ENCODE measurements at places on chromosomes 2 and 18.

GRCh38 chr18:58572181-58572580, 56.7 kb downstream of the ALPK2 start:
- no peak for DNase-seq

GRCh38 chr2:85131116-85131515, 2.1 kb upstream of the TCF7L1 start:
- peak; percentile 33 for DNase-seq

DNA sequence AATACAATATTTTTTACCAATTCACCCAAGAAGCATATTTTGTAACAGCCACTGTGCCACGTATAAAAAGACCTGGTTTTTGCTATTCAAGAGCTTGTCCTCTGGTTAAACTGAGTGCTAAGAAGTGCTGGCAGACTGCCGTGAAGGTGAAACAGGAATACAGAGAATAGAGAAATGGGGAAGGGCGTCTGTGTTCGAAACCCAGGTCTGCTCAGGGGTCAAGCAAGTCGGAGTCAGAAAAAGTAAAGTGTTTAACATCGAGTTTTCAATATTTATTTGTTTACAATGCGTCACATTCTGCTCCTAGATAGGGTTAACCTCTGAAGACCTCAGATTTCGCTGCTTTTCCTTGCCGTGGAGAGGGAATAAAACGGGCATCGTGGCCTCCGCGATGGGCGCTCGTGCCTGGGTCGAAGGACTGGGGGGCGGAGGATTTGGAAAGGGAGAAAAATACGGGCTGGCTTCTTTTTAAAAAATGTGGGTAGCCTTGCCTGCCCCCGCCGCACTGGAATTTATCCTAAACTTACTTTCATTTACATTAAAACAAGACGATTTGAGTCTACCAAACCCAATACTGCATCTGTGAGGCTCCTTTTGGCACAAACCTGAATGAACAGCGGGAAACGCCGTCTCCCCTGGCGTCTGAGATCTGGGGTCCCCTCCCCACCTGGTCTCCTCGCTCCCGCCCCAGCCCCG, 1.1 kb upstream of the SNTG2 start:
- no peak for DNase-seq

DNA sequence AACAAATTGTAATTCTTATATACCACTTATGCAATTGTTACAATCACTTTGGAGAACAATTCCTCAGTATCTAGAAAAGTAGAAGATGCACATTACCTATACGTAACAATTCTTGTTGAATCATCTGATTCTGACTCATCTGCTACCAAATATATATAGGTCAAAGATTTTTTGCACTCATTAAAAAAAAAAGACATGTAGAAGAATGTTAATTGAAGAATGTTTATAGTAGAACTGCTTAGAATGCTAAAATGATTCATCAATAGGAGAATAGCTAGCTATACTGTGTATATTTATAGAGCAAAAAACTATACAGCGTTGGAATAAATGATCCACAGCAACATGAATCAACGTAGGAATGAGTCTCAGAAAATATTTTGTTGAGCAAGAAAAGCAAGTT, 29.5 kb upstream of the STAT1 start:
- no peak for DNase-seq

DNA sequence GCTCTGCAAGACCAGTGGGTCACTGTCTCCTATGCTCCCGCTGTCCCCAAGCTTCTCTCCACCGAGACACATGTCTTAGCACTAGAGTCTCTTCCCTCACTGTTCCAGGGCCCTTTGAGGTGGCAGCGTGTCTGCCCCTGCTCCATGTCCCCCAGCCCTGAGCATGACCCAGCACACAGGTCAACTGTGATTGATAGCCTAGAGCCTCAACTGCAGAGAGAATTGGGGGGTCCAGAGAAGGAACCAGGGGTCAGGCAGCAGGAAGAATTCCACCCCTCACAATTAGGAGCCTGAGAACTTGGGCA, 54.6 kb upstream of the ODC1 start:
- no peak for DNase-seq

GRCh38 chr2:209471037-209471436, 47.2 kb downstream of the MAP2 start:
- DNase-seq: no peak

GRCh38 chr2:85704800-85705679, 10.9 kb downstream of the GNLY start:
- DNase-seq: no peak

DNA sequence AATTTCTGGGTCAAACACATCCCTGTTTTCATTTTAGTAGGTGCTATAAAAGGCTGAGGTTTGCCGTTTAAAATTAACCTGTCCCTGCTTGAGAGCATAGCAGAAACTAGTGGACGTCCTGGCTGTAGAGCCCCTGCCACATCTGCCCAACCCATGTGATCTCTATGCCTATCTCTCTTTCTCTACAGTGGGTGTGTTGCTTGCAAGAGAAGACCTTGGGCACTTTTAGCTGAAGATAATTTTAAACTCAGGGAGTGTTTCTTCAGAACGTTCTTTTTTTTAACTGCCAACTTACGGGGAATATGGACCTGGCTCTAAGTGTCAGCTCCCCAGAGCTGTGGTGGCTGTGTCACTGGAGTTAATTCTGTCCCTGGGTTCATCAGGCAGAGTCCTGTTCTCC, 100.6 kb downstream of the NRP2 start:
- DNase-seq: no peak

- no peak for DNase-seq
Observed at GRCh38 chr18:51092117-51092516, 62.1 kb downstream of the SMAD4 start.

GRCh38 chr18:41700416-41700815, 254.6 kb upstream of the PIK3C3 start:
- DNase-seq: no peak

- DNase-seq: no peak
Observed at GRCh38 chr2:232354069-232354468, 24.5 kb upstream of the ALPP start.

DNA sequence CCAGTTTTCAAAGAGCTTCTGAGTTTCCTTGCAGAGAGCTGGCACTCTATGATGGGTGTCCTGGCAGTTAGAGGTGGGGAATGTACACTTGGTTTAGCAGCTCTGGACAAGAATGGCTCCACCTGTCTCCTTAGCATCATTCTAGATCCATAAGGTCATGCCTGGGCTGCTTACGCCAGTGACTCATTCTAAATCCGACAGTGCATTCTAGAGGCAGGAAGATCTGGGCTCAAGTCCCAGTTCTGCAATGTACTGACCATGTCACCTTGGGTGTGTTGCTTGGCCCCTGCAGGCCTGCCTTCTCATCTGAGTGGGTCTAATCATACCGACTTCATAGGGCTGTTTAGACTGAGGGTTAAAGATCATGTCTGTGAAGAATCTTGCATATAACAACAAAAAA, 46.5 kb downstream of the PTGR3 start:
- no peak for DNase-seq

GRCh38 chr2:207311316-207312005, 145.7 kb upstream of the KLF7 start:
- peak; percentile 7 for DNase-seq

All from cerebellar cortex (tissue), 1 donor.